Activated naive CD4-positive, alpha-beta T cell (primary cell): ENCODE measurements at places on chromosomes 6 and 20.

DNA sequence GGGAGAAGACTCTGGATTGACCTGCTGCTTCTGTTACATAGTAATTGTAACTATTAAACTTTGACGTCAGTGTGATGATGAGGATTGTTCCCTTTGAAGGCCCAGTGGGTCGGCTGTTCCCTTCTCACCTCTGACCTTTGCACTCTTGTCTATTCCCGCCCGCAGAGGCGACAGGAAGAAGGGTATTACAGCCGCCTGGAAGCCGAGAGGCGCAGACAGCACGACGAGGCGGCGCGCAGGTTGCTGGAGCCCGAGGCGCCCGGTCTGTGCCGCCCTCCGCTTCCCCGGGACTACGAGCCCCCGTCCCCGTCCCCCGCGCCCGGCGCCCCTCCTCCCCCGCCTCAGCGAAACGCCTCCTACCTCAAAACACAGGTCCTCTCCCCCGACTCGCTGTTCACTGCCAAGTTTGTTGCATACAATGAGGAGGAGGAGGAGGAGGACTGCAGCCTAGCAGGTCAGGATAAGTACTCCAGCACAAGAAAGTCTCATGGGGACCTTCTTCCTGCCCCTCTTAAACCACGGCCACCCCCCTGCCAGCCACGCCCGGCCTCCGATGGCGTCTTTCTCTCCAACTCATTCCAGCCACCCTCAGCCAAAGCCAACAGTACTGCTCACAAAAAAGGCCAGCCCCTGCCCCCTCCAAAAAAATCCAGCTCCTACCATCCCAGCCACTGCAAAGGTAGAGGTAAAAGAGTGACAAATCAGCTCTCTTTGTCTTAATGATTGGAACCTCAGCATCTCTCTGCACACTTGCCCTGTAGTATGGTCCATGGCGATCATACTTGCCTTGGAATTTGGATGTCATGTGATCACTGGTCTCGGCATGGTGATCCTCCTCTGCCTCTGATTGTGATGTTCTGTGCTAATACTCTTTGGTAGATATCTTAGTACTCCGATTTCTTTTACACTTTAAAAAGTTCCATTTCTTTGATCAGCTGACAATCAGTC lies 31.6 kb upstream of the KIF25 start:
- DNase-seq = no peak

DNA sequence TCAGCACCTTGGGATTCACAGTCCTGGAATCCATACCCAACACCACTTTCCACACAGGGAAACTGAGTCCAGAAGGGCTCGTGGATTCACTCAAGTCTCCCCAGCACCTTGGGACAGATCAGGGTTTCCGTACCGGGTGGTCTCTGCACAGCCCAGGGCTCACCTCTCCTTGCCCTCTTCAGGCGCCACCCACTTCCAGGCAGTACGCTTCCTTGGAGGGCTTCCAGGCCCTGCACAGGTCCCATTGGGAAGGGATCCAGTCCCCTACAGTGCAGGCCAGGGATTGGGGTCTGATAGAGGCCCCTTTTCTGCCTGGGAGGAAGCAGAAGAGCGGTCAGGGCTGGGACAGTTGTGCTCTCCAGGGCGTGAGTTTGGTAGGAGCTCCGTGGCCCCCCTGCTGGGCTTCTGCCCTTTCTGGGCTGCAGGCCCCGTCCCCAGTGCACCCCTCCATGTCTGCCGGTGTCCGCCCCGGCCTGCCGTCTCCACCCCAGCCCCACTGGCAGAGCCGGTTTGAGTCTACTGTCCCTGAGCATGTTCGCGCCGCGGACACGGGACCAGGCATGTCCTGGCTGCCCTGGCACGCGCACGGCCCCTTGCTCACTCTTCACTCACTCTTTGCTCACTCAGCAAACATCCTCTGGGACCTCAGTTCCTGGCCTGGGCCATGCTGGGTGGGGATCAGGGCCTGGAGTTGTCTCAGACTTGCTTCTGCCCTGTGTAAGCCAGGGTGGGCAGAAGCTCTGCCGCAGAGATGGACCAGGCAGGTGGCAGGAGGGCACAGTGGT lies 12.6 kb downstream of the SRC start:
- DNase-seq = no peak

- DNase-seq = no peak
Observed at GRCh38 chr6:51116723-51117122, 298.1 kb downstream of the TFAP2B start.

GRCh38 chr20:36833275-36834020 lies 42.5 kb upstream of the TLDC2 start:
- DNase-seq = no peak

DNA sequence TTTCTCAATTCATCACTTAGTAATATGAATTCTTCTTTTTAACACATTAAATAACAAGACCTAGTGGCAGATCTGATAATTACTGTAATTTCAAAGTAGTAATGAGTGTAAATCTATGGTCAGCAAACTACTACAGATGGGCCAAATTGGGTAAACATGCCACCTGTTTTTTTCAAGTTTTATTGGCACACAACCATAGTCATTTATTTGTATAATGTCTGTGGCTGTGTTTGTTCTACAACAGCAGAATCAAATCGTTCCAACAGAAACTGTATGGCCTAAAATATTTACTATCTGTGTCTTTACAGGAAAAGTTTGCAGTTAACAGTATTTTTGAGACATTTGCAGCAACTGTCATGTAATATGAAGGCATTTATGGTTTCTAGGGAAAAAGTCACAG lies 86.1 kb upstream of the EYA2 start:
- no peak for DNase-seq

DNA sequence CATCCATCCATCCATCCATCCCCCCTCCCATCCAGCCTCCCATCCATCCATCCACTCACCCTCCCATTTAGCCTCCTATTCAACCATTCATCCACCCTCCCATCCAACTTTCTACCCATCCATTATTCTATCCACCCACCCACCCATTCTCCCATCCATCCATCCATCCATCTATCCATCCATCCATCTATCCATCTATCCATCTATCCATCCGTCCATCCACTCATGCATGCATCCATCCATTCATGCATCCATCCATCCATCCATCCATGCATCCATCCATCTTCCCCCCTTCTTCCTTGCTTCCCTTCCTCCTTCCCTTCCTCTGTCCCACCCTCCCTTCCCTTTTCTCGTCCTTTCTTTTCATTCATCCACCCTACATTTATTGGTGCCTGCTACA lies 4.8 kb upstream of the BPIFB4 start:
- DNase-seq = no peak

DNA sequence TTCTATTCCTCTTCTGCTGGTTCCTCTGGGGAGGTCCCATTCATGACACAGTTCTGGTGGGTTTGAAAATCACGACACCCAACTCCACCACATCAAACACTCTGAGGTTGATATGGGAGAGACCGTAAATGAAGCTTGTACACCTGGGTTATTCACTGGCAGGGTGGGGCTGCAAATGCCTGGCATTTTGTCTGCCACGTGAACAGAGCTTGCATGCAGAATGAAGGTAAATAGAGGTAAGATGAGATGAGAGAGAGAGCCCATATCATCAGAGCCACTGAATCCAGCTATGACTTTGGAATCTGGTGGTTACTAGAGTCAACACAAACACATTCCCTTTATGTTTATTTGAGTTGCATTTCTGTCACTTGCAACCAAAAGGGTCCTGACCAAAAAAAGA lies 97.4 kb downstream of the BANF2 start:
- no peak for DNase-seq

GRCh38 chr6:106549521-106549920 lies 79.8 kb downstream of the RTN4IP1 start:
- DNase-seq = no peak
